Left renal cortex interstitium (tissue), 4 donors: ENCODE measurements at places on chromosomes 3 and 15. TPM values are rescaled to one million over a fixed set of nuclear protein-coding genes. Genes with fewer than 3 reads are reported as not detected.

PDCD10 gene
- 57.1 TPM for polyA plus RNA-seq

SKOR1 gene
- polyA plus RNA-seq: 0.33 TPM

KCNH8 gene
- 0.91 TPM for polyA plus RNA-seq

SLC22A14 gene
- polyA plus RNA-seq: 0.21 TPM

DCLK3 gene
- polyA plus RNA-seq: 1.1 TPM

TMEM212 gene
- 0.35 TPM for polyA plus RNA-seq

ELL3 gene
- 3.2 TPM for polyA plus RNA-seq

EEF1AKMT4 gene
- polyA plus RNA-seq: 2.6 TPM

PARP15 gene
- polyA plus RNA-seq: 0.46 TPM

GRCh38 chr15:68227643-68228142 lies 1.8 kb downstream of the CLN6 start:
- no peak for DNase-seq

DNA sequence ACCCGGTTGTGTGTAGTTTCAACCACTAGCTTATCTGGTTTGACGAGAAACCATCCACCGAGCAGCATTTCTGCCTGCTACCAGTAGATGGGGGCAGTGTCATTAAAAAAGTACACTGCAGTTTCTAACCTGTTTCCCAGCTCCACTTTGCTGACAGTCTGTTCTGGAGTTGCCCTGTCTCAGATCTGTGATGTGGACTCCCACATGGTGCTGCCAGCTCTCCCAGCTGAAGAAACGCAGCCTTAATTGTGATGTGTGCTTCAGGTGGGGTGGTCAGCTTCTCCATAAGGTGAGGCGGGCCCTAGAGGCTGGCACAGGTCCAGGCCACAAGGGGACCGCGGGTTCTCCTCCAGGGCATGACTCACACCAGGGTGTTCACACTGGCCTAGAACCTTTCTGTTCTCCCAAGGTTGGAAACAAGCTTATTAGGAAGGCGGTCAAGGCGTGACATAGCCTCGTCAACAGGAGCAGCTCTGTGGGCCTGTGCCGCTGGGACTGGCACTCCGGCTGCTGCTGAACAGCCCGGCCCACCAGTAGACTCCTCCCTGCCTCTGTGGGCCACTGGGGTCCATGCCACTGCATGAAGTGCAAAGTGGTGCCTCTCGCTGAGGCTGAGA lies 2.9 kb upstream of the FAM43A start:
- DNase-seq: no peak

DNA sequence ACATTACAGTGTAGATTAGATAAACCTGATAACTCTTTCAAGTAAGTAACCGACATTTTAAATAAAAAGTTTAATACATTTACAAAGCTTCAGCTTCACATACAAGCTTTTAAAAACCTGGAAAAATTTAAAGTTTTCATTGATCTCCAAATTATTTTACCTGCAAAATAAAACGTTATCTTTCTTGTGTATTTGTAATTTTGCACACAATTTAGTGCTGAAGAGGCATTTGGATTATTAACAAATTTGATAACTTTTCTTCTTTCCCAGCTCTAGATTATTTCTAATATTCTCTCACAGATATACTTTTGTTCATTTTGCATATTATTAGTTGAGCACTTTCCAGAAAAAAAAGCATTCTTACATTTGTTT lies 24.2 kb upstream of the MBNL1 start:
- no peak for DNase-seq

DNA sequence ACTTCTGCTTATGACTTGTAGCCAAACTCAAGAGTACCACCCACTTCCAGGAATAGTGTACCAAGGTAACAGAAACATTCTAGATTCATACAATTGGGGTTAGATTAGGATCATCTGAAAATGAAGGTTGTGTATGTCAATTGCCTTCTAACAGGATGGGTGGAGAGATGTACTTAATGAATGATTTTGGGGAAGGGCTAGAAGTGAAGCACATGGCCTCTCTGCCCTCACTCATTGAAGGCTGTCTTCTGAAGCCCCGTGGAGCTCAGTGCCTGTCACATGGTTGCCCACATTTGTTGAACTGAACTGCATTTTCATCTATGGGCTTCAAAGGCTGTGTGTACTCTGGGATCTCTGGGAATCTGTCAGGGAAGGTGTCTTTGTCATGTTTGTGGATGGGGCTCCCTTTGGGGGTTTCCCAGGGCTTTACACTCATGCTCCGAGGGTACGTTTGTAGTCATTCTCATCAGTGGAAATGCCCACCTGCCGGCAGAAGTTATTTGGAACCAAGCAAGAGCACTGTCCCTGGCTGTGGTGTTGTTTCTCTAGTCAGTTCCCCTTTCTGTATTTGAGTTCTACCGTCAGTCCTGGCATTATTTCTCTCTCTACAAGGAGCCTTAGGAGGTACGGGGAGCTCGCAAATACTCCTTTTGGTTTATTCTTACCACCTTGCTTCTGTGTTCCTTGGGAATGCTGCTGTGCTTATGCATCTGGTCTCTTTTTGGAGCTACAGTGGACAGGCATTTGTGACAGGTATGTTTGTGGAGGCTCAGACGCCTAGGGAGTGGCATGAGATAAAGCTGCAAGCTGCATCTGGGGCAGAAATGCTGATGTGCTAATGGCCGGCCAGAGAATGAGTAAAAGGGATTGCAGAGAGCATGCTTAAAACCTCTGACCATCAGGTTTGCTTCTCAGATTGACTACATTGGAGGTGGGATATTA lies 22.4 kb downstream of the CD86 start:
- no peak for DNase-seq

- DNase-seq: no peak
Measured at GRCh38 chr3:185718736-185719593, 105.9 kb downstream of the IGF2BP2 start.

GRCh38 chr3:80192936-80193335 lies 425.1 kb upstream of the ROBO1 start:
- DNase-seq: no peak

- DNase-seq: no peak
Measured at GRCh38 chr3:79358327-79358726, 409.5 kb downstream of the ROBO1 start.

- no peak for DNase-seq
Measured at GRCh38 chr3:177770383-177771230, 573.3 kb upstream of the TBL1XR1 start.

- no peak for DNase-seq
Measured at GRCh38 chr3:35549690-35550089, 89.6 kb upstream of the ARPP21 start.
